Astrocyte of the cerebellum (primary cell): ENCODE measurements at places on chromosomes 7 and 10.
A peak's percentile ranks its signal among the peaks of the same experiment; 100 is the strongest.

- DNase-seq: no peak
Measured at GRCh38 chr10:44958196-44958897, 1.3 kb upstream of the RASSF4 start.

GRCh38 chr10:1687623-1688150 is 49.6 kb downstream of the ADARB2 start:
- DNase-seq: no peak

- no peak for DNase-seq
Measured at GRCh38 chr10:99582255-99582770, 37.9 kb downstream of the SLC25A28 start.

- DNase-seq: peak; percentile 1
Measured at GRCh38 chr7:93258661-93259060, 26.5 kb downstream of the VPS50 start.

- no peak for DNase-seq
Measured at GRCh38 chr10:75648854-75649253, 217.4 kb downstream of the LRMDA start.

DNA sequence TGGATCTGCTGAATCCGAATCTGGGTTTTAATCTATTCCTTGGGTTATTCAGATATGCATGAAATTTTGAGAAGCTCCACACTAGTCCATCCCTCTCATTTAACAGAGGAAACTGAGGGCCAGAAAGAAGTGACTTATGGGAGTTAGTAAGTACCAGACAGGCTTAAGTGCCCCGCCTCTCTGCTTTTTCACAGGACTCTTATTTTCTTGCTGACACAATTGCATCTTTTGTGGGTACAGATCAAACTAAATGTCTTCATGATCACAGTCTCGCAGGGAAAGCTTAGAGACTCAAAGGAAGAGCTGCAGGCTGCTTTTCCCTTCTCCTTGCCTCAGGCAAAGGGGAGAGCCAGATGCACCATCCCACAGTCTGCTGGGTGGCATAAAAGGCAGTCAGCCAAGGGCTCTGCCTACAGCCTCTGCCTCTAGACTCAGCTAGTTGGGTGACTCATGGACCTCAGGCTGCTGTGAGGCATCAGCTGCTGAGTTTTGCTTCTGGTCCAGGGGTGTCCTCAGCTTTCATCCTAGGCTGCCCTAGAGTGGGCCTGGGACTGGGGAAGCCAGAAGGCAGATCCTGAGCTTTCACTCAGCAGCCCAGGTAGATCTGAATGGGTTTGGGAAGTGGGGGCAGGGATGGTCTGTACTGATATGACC is 11.6 kb downstream of the GOLGA7B start:
- DNase-seq: no peak

DNA sequence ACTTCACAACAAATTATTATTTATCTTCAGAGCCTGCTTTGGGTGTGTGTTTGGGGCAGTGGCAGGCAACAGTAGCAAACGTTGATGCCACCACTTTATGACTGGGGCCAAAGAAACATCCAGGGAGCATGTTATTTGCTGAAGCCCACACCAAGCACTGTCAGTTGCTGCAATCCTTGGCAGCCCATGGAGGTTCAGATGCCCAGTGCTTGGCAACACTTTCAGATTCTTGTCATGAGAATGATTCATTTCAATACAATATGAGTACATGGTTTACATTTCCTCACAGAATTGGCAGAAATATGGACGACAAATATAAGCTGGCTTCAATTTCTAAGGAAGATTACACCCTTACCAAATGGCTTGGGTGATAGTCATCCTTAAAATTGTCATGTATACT is 46.5 kb upstream of the GLI3 start:
- DNase-seq: no peak

- DNase-seq: peak; percentile 44
Measured at GRCh38 chr10:88456730-88457129, 126.4 kb downstream of the RNLS start.

DNA sequence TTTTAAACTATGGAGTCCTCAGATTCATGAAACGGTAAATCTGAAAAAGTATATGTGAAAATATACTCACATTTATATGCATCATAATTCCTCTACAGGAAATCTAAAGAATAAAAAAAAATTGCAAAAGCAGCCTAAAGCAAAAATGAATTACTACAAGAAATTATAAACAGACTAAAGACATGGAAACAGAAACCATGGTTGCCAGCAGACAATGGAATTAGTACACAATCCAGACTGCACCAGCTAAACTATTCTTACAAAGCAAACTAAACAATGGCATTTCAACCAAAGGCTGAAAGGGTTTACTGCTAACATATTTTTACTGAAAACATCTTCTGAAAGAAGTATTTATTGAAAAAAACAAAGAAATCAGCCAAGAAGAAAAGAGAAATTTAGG is 51.6 kb downstream of the COL28A1 start:
- DNase-seq: no peak

GRCh38 chr10:48340734-48341133 is 34.3 kb downstream of the MAPK8 start:
- DNase-seq: no peak

DNA sequence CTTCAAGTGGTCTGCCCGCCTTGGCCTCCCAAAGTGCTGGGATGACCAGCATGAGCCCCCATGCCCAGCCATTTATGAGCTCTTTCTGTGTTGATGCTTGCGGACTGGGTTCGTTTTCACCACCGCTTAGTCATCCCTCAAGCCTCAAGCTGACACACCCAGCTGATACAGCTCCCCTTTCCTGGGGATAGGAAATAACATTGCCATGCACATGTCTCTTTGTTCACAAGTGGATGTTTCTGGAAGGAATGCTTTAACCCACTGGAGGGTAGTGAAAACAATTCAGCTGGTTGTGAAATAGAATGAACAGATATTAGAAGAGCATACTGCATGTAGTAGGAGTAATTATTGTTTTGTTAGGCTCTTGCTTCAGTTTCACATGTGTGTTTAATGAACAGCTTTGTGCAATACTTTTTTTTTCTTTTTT is 8.5 kb upstream of the METTL27 start:
- DNase-seq: peak; percentile 89

GRCh38 chr10:94777886-94778458 is 15.5 kb downstream of the CYP2C19 start:
- DNase-seq: no peak
